ENCODE measurements at places on chromosomes 16 and 17.

- no peak for DNase-seq
Measured at GRCh38 chr17:50564916-50565315, 4.4 kb downstream of the CACNA1G start.

GRCh38 chr17:62164747-62165722, 100.0 kb upstream of the MED13 start:
- DNase-seq, result no peak

- DNase-seq, result no peak
Measured at GRCh38 chr17:72342627-72343527, 222.1 kb downstream of the SOX9 start.

DNA sequence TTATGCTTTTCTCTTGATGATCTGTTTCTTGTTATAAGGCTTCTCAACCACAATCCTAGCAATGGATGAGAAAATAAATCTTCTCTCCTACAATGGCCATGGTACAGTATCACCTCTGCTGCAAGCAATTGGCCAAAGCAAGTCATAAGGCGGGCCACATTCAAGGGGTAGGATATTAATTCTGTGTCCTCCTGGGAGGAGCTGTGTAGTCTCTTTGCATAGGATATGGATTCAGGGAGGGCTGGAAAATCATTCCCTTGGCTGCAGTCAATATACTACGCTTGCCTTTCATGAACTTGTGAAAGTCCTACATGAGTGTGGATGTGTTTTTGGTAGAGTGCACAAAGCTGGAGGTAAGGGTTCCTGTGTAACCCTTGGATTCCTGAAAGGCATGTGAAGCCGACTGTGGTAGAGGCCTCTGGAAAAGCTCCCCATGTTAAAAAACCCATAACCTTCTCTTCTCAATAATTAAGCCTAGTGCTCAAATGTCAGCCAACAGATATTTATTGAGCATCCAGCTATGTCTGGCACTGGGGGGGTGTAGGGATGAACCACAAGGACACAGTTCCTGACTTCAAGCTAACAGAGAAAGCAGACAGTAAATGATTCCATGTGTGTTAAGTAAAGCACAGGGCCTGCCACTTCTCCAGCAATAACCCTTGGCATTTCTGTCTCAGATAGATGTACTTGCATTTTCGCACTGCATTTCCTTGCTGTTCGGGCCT, 147.6 kb upstream of the HS3ST3A1 start:
- no peak for DNase-seq

- no peak for DNase-seq
Measured at GRCh38 chr17:77831474-77832179, 126.9 kb upstream of the TNRC6C start.

DNA sequence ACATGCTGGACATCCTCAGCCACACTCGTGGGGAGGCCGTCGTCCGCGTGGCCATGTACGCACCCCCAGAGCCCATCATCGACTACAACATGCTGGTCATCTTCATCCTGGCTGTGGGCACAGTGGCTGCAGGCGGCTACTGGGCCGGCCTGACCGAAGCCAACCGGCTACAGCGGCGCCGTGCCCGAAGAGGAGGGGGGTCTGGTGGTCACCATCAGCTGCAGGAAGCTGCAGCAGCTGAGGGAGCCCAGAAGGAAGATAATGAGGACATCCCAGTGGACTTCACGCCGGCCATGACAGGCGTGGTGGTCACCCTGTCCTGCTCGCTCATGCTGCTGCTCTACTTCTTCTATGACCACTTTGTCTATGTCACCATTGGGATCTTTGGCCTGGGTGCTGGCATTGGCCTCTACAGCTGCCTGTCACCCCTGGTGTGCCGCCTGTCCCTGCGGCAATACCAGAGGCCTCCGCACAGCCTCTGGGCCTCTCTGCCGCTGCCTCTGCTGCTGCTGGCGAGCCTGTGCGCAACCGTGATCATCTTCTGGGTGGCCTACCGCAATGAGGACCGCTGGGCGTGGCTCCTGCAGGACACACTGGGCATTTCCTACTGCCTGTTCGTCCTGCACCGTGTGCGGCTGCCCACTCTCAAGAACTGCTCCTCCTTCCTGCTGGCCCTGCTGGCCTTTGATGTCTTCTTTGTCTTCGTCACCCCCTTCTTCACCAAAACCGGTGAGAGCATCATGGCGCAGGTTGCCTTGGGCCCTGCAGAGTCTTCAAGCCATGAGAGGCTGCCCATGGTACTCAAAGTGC, 900 bp downstream of the SPPL2C start:
- DNase-seq, result no peak

DNA sequence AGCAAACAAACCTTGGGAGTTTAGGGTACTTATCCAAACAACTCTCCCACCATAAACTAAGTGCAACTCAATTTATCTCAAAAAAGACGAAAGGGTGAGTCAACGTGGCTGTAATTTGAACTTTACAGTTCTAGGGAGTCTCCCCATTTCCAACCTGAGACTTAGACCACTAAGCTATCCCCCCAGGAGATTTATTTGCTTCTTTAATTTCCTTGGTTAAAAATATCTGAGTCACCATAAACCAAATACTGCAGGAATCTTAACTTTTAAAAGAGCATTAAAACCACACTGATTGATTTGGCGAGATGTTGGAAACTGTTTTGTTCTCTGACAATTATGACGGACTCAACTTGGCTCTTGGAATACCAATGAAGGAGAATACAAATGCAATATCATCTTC, 299.3 kb upstream of the SOX9 start:
- DNase-seq, result no peak

GRCh38 chr17:79011451-79012147, 2.0 kb upstream of the CANT1 start:
- DNase-seq, result no peak

- no peak for DNase-seq
Measured at GRCh38 chr17:58918072-58918471, 162.4 kb downstream of the PPM1E start.

DNA sequence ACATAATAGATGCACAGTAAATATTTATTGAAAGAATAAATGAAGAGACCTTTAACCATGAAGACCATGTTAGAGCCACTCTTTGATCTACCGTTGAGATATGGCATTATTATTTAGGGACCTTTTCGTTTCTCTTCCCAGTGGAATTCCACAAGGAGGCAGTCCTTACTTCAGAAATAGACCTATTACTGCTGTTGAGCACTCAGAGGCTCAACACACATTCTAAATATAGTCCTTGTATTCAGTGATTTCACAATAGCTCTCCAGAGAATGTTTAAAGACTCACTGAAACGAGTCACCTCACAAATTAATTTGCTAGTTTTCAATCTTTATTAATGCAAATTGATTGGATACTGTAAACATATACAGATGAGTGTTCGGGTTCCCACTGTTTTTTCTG, 603.8 kb downstream of the CDH8 start:
- DNase-seq, result no peak

- no peak for DNase-seq
Measured at GRCh38 chr17:75525806-75526554, 483 bp downstream of the LLGL2 start.

Data from memory B cell (primary cell).